GM19239 (cell line): ENCODE measurements at places on chromosomes 1 and 21.

DNA sequence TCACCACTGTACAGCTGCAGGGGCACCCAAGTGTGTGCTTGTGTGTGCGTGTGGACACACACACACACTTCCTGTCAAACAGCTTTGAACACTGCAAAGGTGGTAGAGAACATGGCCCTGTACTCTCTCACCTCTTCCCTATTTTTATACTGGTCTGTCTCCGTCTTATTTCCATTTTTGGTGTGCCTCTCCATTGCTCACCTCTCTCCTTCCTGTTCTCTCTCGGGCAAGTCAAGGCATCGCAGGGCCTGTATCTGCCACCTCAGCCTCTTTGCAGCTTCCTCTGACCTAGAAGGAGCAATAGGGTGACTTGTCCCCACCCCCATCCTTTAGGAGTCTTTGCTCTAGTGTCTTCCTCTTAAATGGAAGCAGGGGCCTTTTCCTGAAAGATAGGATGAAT, 2.2 kb downstream of the SMCP start:
- no peak for DNase-seq

DNA sequence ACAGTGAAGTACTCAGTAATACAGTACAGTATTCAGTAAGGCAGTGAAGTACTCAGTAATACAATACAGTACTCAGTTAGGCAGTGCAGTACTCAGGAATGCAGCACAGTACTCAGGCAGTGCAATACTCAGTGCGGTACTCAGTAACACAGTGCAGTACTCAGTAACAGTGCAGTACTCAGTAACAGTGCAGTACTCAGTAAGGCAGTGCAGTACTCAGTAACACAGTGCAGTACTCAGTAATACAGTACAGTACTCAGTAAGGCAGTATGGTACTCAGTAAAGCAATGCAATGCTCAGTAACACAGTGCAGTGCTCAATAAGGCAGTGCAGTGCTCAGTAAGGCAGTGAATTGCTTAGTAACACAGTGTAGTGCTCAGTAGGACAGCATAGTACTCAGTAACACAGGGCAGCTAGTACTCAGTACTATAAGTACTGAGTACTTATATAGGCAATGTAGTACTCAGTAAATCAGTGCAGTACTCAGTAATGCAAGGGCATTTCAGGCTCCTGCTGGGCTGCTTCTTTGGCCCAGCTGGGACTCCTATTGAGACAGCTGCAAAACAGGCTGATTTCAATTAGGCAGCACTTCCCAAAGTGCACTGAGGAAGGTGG, 411.3 kb downstream of the DISC1 start:
- no peak for DNase-seq

DNA sequence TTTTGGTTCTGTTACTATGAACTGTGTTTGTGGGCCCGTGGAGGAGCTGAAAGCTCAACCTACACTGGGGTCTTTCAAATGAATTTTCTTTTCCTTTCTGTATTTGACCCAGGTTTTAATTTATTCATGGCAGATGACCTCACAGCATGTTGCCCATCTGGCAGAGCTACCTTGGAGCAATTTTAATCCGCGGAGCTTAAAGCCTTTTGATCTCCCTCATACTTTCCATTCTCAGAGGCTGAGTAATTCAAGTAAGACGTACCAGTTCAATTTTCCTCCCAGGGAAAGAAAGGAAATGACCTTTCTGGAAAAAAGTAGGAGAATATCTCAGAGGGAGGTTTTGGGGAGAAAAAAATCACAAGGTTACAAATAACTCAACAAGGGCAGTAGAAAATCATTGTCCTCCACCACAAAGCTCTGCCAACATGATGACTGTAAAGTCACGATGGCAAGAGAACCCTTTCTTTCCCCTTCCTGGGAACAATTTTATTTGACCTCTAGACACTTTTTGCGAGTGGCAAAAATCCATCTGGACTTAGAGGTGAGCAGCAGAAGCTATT, 21.6 kb upstream of the PCP4 start:
- no peak for DNase-seq

- DNase-seq, result no peak
Observed at GRCh38 chr1:30899577-30900389, 8.8 kb downstream of the SDC3 start.

DNA sequence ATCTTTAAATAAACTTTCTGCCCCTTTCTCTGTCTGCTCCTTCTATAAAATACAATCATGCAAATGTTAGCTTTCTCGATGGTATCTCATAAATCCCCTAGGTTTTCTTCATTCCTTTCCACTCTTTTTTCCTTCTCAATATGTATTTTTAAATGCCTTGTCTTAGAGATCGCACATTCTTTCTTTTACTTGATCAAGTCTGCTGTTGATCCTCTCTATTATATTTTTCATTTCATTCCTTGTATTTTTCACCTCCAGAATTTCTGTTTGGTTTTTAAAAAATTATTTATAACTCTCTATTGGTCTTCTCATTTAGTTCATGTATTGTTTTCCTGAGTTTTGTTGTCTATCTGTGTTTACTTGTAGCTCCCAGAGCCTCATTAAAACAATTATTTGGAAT, 36.0 kb downstream of the TNFSF4 start:
- no peak for DNase-seq

GRCh38 chr1:226656601-226657277, 82.3 kb downstream of the ITPKB start:
- DNase-seq, result no peak

GRCh38 chr1:181812208-181812607, 249.3 kb downstream of the ZNF648 start:
- DNase-seq, result no peak

GRCh38 chr1:6321205-6321604, 60.3 kb upstream of the GPR153 start:
- no peak for DNase-seq

DNA sequence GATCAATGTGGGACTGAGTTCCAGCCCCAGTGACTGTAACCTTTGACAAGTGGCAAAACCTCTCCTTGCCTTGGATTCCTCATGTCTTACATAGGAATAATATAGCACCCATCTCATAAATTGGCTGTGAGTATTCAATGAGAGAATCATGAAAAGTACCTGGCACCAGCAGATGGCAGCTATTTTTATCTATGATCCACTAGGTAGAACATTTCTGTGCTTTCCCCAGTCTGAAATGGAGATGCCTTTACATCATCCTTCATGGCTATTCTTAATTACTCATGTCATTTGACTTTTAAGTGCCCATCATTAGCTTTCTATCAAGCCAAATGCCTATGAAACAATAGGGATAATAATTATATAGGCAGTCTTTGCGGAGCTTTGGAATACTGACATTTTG, 130.1 kb downstream of the TGFB2 start:
- DNase-seq, result no peak

DNA sequence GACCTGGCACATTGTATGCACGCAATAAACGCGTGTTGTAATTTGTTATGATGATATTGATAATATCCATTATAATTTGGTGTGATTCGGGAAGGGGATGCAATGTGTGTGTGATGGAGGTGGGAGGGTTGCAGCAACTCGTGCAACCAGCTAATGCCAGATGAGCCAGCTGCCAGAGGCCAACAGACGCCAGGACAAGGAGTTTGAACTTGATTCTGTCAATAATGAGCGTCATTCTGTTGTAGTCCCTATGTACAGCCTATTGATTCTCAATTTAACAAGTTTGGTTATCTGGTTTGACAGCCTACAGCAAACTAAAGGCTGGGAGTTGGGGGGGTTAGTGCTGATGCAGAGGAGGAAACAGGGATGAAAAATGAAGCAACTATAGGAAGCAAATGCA, 35.5 kb downstream of the TIAM1 start:
- no peak for DNase-seq

GRCh38 chr1:79716447-79716846, 709.9 kb upstream of the ADGRL4 start:
- DNase-seq, result no peak

- no peak for DNase-seq
Observed at GRCh38 chr21:44618504-44618903, 6.6 kb downstream of the KRTAP10-8 start.

DNA sequence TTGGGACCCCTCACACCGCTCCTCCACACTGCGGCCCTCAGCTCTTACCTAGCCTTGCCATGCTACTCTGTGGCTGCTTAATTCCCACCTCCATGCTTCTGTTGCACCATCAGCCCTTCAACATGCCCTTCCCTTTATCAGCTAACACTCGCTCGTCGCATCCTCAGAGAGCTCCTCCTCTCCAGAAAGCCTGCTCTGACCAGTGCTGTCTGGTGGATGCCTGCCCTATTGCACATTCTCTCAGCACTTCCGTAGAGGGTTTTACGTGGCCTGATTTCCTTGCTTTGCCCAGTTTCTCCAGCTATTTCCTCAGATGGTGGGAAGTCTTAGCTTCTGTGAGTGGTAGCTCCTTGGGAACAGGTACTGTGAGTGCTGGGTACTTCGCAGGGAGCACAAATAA, 10.3 kb upstream of the LAD1 start:
- no peak for DNase-seq

DNA sequence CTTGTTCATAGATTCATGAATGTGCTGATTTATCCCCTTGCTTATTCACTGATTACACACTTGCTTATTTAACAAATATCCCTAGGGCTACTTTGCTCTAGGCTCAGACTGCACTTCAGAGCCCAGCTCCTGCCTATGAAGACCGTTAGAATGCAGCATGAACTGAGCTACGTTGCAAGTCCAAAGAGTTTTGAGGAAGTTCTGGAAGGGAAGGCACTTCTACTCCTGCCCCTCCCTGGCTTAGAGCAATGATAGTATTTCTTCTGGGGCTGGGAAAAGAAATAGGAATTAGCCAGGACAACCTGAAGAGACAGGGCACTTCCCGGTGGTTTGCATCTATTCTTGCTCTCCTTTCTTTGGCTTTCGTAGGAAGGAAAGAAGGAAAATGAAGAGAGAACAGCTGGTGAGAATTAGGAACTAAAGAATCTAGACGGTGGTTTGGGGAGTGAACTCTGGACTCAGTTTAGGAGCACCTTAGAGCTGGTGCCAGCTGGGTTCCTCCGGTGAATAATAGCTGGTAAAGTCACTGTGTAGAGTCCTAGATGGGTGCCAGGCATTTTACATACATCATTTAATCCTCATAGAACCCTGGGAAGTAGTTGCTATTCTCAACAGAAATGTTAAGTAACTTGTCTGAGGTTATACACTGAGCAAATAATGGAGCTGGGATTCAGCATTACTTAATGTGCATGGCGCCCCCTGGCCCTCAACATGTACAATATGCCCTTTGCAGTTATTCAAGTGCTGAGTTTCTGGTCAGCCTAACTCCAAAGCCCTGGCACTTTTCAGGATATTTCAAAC, 65.9 kb downstream of the NDUFS5 start:
- DNase-seq, result no peak

DNA sequence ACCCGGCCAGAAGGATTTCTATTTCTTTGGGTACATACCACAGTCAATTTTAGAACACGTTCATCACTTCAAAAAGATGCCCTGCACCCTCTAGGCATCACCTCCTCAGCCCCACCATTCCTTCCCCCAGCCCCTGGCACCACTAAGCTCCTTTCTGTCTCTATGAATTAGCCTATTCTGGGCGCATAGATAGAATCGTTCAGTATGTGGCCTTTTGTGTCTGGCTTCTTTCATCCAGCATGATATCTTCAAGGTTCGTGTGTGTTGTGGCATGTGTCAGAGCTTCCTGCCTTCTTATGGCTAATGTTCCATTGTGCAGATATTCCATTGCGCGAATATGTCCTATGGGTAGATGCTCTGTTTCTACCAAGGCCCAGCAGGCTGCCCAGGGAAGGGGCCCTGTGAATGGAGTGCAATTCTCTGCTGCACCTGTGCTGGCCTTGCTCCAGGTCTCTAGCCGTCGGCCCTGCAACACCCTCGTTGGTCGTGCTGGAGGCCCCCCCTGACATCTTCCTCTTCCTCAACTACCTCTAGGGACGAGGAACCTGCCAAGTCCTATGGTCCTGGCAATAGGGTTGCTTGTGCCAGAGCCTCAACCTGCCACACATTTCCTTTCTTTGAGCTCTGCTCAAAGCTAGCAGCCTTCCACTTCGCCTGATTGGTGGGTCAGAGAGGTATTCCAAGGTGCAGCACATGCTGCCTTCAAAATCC, 113.5 kb downstream of the RIPK4 start:
- no peak for DNase-seq

DNA sequence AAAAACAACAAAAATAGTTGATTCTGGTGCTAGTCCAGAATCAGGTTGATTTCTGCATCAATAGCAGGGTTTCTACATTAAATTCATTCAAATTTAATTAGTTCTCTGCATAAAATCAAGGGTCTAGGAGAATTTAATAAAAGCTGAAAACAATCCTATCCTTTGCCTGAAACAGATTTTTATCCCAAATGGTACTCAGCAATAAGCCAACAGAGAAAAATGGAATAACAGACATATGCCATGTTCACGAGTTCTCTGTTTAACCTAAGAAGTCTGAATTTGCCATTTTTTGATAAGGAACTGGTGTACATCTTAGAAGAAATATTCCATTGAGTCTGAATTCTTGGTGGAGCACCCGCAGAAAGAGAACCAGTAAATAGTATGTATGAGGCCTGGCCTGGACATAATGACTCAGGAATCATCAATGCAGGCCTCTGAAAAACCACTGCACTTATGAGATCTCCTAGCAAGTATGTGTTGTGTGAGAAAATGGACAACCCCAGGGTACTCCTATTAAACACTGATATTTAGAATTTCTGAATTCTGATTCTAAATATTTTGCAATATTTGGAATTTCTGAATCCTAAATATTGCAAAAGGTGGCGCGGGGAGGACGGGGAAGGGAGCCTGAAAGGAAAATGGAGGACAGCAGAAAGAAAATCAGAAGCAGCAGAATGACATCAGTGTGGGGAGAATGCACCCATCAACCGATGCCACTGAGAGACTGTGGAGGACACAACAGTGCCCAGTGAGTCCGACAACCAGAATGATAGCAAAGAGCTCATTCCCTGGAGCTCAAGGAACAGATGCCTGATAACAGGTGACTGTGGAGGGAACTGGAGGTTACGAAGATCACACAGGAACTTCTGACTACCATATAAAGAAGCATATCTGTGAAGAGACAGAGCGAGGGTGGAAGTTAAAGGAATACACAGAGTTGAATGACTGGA, 97.6 kb downstream of the APP start:
- DNase-seq, result no peak

DNA sequence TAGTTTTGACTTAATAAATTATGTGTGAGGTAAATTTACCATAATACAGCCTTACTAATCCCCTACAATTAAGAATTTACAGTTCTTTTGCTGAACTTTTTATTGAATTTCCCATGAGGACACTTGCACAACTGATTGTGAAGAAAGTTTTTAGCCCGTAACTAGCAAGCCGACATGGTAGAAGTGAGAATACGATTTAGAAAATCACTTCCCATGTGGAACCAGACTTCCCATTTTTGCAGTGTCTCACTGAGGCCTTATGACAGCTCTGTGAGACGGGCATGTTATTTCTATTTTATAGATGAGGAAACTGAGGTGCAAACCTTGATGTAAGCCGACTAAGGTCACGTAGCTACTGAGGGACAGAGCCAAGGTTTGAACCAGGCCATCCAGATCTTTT, 32.5 kb upstream of the LMO4 start:
- DNase-seq, result no peak

- DNase-seq, result no peak
Observed at GRCh38 chr1:212164095-212164872, 120.9 kb upstream of the PPP2R5A start.

DNA sequence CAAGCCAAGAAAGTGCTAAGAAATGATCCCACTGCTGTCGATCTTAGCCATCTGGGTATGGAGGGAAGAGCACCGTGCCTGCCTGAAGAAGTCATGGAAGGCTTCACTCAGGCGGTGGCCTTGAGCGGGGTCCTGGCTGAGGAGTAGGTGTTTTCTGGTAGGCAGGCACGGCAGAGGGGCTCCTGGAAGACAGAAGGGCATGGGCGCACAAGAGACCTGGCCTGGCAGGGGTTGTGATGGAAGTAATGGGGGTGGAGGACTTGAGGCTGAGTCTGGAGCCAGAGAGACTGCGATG, 185.1 kb downstream of the KAZN start:
- no peak for DNase-seq

GRCh38 chr1:94883691-94884090, 43.2 kb downstream of the CNN3 start:
- DNase-seq, result no peak
